ENCODE measurements at places on chromosomes 6 and 20. TPM values are rescaled to one million over a fixed set of nuclear protein-coding genes. Genes with fewer than 3 reads are reported as not detected.

- DNase-seq, result peak; percentile 54
These were observed 4.0 kb downstream of the VARS1 start for GRCh38 chr6:31791324-31792089.

- DNase-seq, result no peak
These were observed 82.8 kb upstream of the CDYL start for GRCh38 chr6:4693173-4693970.

DNA sequence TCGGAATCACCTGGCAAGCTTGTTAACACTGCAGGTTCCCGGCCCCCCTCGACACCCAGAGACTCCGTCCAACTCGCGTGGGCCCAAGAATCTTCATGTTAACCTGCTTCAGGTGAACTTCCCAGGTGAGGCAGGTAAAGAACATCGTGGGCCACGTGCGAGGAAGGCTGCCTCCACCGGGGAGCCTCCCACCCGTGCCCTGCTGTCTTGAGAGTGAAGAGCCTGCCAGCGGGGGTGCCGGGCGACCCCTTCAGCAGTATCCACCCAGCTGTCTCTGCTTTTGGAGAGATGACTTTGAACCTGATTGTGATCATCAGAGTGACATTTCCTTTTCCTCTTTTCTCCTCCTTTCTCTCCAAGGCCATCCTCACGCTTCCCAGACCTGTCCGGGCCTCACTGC, 22.9 kb upstream of the RTF2 start:
- DNase-seq, result no peak

DNA sequence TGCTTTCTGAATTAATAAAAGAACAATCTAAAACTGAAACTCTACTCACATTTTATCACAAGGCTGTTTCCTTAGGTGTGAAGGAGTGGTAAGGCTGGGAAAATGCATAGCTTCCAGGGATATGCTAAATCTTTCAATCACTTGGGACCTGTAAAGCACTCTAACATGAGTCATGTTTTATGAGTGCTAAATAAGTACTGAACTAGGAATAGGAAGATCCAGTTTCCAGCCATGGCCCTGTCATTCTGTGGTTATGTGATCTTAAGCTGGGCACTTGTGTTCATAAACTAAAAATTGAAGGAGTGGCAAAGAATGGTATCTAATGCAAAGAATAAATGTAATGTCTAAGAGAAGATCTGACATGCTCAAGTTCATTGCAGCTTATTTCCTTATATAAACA, 6.1 kb upstream of the TMEM200A start:
- no peak for DNase-seq

Gene SLC44A4
- not detected for total RNA-seq

Gene PTK6
- total RNA-seq, result 0.45 TPM

Data from LHCN-M2 (cell line).